T-helper 2 cell treated with Interferon-gamma antibody and Interleukin-4, amounts not matched to agents 5 μg/mL and 100 μg/mL, for 36 hours (primary cell): ENCODE measurements at places on chromosomes 7 and 10.

DNA sequence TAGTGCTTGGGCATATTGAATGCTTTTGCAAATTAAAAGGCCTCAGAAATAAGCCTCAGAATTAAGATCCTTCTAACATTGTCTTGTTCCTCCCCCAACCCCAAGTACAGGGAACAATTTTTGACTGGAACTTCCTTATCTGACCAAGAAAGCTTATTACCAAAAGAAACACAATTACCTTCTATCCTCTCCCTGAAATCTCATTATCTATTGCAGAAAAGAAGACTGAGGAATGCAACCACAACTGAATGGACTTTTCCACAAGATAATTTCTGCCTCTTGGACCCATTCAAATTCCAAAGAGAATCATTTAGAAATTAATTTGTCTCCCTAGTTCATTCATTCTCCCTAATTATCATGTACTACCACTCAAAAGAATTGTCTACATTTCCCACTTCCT, 36.8 kb upstream of the SPAM1 start:
- no peak overlapping the region for H3K4me3 ChIP-seq
- peaks cover 4% of the 10 kb centered on the region for H3K27me3 ChIP-seq
- H3K27ac ChIP-seq, result no peak overlapping the region
- no peaks in the 10 kb centered on the region for H3K36me3 ChIP-seq
- no peak for DNase-seq

DNA sequence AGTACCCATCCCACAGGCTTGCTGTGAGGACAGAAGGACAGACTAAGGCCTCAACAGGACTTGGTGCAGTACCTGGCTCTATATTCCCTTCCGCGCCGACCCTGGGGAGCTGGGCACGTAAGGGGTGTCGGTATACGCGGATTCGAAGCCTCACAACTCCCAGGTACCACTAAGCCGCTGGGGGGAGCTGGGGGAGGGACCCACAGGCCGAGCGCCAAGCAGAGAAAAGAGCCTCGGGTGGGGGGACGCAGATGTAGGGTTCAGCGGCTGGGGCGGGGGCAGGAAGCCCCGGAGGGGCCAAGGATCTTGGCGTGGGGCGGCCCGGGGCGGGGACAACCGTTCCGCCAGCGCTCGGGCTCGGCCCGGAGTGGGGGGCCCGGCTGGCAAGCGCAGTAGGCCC, 126.4 kb upstream of the ZNF746 start:
- H3K36me3 ChIP-seq, result peaks cover 32% of the 10 kb centered on the region
- H3K4me3 ChIP-seq, result peak overlapping the region; percentile 86
- H3K27me3 ChIP-seq, result peaks cover 15% of the 10 kb centered on the region
- peak; percentile 18 for DNase-seq
- H3K4me1 ChIP-seq, result peaks cover 29% of the 10 kb centered on the region
- H3K27ac ChIP-seq, result peak overlapping the region; percentile 90

- H3K27me3 ChIP-seq, result peaks cover 4% of the 10 kb centered on the region
- peak overlapping the region; percentile 78 for H3K27ac ChIP-seq
- peak; percentile 83 for DNase-seq
Observed at GRCh38 chr7:138875794-138876193, 77.8 kb upstream of the ATP6V0A4 start.

- no peaks in the 10 kb centered on the region for H3K27me3 ChIP-seq
- H3K27ac ChIP-seq, result no peak overlapping the region
- peaks cover 6% of the 10 kb centered on the region for H3K4me1 ChIP-seq
- H3K4me3 ChIP-seq, result no peak overlapping the region
- no peak for DNase-seq
Observed at GRCh38 chr7:55493408-55493807, 78.9 kb downstream of the VOPP1 start.

GRCh38 chr7:151166629-151167196, 781 bp downstream of the GBX1 start:
- peaks cover 40% of the 10 kb centered on the region for H3K27me3 ChIP-seq
- peak overlapping the region; percentile 17 for H3K4me3 ChIP-seq
- H3K36me3 ChIP-seq, result no peaks in the 10 kb centered on the region
- H3K27ac ChIP-seq, result no peak overlapping the region

DNA sequence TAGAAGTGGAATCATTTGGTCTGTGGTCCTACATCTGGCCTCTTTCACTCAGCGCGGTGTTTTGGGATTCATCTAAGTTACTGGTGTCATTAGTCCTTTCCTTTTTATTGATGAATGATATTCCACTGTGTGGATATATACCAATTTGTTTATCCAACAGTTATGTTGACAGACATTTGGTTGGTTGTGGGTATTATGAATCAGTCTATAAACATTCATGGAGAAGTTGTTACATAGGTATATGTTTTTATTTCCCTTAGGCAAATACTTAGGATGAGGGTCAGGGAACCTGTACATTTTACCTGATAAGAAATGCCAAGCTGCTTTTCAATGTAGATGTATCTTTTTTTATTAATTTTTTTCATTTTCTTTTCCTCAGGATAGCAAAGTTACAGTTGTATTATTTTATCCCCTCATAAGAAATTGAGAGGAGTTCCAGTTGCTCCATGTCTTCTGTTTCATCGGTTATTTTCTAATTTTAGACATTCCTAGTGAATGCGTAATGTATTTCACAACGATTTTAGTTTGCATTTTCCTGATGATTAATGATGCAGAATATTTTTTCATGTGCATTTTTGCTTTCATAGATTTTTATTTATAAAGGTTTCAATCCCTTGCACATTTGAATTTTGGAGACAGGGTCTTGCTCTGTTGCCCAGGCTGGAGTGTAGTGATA, 203.8 kb upstream of the SH2B2 start:
- no peak for DNase-seq
- no peak overlapping the region for H3K4me3 ChIP-seq
- no peaks in the 10 kb centered on the region for H3K4me1 ChIP-seq
- H3K36me3 ChIP-seq, result peaks cover 4% of the 10 kb centered on the region
- H3K27me3 ChIP-seq, result no peaks in the 10 kb centered on the region
- H3K27ac ChIP-seq, result no peak overlapping the region

DNA sequence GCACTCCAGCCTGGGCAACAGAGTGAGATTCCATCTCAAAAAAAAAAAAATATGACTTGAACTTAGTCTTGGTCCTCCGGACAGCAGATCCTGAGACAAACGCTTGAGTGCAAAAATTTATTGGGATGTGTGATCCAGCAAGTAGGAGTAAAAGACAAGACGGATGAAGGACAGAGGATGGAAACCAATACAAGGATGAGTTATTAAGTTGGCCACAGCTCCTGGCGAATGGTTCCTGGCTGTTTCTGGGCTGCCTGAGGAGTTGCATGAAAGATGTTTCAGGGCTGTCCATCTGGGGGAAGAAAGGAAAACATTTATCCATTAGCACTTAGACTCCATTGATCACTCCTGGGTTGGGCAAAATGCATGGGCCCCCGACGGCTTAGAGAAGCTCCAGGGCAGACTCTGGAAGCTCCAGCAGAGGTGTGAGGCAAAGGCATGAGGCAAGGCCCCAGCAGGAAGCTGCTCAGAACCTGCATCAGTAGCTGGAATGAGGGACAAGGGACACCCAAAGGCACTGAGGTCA, 98.3 kb upstream of the ZNF438 start:
- H3K4me1 ChIP-seq, result peaks cover 22% of the 10 kb centered on the region
- H3K27me3 ChIP-seq, result no peaks in the 10 kb centered on the region
- no peak for DNase-seq
- no peak overlapping the region for H3K4me3 ChIP-seq

DNA sequence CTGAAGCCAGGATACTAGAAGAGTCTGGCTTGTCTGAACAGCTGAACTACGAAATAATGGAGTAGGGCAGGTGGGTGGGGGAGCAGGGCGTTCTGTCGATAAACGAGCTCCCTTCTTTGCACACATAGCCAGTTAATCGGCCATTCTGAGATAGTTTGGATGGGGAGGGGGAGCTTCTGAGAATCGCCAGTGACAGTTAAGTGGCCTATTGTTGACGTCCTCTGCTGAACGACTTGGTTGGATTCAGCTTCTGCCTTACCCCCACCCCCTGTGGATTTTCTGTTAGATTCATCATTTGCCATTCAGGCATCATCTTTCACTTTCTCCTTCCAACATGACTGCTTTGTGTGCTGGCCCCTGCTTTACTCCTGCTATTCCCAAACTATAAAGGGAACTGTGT, 520 bp downstream of the CPA5 start:
- no peak for DNase-seq
- H3K36me3 ChIP-seq, result no peaks in the 10 kb centered on the region
- no peak overlapping the region for H3K4me3 ChIP-seq
- no peak overlapping the region for H3K27ac ChIP-seq
- no peaks in the 10 kb centered on the region for H3K4me1 ChIP-seq

DNA sequence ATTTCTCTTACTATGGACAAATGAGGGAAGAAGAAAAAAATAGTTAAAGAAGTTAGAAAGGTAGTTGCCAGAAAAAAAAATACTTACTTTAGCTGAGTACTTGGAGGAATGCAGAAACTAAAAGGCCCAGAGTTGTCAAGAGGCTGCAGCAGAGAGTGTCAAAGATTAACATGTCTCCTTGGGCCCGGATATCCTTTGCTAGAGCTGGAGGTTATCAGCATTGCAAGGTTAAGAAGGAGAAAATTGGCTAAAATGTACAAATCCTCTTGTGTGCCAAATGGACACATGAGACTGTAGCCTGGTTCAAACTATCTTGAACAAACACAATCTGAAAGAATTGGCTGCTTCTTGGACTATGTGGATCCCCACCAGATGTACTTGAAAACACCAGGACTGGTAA, 377.0 kb downstream of the SEMA3D start:
- no peaks in the 10 kb centered on the region for H3K4me1 ChIP-seq
- H3K27me3 ChIP-seq, result no peaks in the 10 kb centered on the region
- H3K36me3 ChIP-seq, result no peaks in the 10 kb centered on the region
- no peak overlapping the region for H3K27ac ChIP-seq
- DNase-seq, result no peak

- no peak overlapping the region for H3K4me3 ChIP-seq
- no peaks in the 10 kb centered on the region for H3K36me3 ChIP-seq
- H3K27ac ChIP-seq, result no peak overlapping the region
- H3K27me3 ChIP-seq, result peaks cover 7% of the 10 kb centered on the region
- DNase-seq, result no peak
Observed at GRCh38 chr10:86061278-86062197, 305.1 kb downstream of the GRID1 start.

DNA sequence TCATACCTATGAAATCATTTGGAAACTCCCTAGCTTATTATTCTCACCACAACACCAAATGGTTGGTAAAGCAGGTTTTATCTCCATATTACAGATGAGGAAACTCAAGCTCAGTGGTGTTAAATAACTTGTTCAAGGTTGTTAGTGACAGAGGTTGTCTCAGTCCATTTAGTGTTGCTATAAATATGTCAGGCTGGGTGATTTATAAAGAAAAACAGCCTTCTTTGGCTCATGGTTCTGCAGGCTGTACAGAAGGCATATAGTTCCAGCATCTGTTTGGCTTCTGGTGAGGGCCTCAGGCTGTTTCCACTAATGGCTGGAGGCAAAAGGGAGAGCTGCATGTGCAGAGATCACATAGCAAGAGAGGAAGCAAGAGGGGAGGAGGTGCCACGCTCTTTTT, 96.6 kb downstream of the ZNF438 start:
- H3K4me3 ChIP-seq, result no peak overlapping the region
- no peak for DNase-seq
- no peaks in the 10 kb centered on the region for H3K27me3 ChIP-seq

- H3K36me3 ChIP-seq, result no peaks in the 10 kb centered on the region
- H3K4me1 ChIP-seq, result peaks cover 9% of the 10 kb centered on the region
- H3K27ac ChIP-seq, result no peak overlapping the region
- H3K27me3 ChIP-seq, result peaks cover 4% of the 10 kb centered on the region
- H3K4me3 ChIP-seq, result no peak overlapping the region
- DNase-seq, result no peak
Observed at GRCh38 chr7:22117222-22117621, 171.5 kb upstream of the CDCA7L start.

DNA sequence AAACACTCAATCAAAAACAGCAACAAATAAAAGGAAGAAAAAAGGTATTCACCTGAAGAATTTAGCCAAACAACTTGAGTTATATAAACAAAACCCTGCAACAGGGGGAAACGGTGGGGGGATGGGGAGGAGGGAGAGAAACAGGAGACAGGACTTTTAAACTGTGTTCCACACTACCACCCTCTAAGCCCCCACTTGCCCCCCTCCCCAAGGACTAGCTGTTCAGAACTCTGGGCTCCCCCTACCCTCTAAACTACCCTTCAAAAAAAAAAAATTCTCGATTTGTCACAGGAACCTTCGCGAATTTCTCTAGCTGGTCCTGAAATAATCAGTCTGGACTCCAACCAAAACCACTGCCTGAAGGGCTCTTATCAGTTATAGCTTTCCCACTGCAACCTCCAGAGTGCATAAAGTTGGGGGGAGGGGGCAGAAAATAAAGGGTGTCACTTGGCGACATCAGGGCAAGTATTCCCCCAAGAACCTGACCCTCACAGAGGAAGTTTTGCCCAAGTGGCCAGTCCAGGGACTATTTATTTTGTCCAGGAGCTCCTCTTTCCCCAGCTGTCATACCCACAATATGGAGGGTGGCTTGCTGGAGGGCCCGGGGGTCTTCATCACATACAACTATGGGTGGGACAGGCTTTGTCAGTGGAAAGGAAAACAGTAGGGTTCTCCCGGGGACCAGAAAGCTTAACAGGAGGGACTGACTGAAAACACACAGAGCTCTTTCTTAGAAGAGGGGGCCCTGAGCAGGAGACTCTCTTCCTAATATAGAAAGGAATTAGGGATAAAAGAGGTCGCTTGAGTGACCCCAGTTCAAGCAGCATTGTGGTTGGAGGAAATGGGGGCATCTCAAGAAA, 1.3 kb downstream of the UBE2H start:
- H3K27ac ChIP-seq, result no peak overlapping the region
- no peak overlapping the region for H3K4me3 ChIP-seq
- no peak for DNase-seq
- peaks cover 2% of the 10 kb centered on the region for H3K36me3 ChIP-seq
- no peaks in the 10 kb centered on the region for H3K27me3 ChIP-seq

DNA sequence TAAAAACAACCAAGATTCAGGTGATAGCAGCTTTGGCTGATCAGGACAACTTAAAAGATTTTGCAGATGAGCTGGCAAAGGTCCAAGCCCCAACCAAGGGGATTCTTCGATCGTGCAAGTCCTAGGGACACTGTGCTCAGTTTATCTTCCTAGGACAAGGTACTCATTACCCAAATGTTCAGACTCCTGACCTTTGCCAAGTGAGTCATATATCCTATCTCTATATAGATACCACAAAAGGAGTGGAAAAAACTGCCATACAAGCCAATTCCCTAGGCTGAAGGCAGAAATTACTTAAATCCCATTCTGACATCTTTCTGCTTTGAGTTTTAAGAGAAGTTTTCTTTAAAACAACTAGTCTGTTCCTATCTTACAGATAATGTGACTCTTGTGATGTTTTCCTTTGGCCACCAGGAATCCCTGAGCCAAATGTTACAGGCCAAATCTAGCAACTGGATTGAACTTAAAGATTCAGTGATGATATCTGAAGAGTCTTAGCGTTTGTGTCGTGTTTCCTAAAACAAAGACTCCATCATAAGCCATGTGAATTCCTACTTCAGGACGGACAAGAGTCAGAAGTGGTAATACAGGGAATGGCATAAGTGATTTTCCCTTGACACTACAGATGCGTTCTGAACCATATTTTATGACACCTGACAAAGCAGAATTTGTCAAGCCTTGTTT, 142.6 kb upstream of the ASAH2 start:
- no peaks in the 10 kb centered on the region for H3K27me3 ChIP-seq
- no peak overlapping the region for H3K4me3 ChIP-seq
- peaks cover 7% of the 10 kb centered on the region for H3K36me3 ChIP-seq
